ENCODE measurements at places on chromosomes 16 and 17.

- no peak for DNase-seq
Observed at GRCh38 chr16:60605176-60605575, 1431.1 kb downstream of the CDH8 start.

DNA sequence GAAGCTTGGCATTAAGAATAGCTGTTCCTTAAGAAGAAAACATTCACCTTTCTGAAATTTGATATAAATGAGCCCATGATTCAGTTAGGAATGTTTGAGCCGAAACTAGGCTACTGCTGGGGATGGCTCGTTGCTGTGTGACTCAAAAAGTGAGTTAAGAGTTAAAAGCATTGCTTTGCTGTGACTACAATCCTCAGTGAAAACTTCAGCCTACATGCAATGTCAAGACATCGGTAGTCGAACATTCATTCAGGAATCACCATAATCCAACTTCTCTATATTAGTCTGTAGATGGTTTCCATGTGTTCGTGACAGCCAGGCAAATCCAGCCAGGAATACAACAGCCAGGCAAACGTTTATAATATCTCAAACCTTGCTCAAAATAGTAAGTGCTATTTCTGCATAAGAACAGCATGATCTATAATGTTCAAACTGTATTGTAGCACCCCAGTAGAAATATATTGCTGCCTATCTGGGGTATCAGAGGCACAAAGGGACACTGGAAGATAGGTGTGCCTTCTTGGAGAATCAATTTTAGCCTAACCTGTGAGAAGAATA, 1225.1 kb downstream of the CDH8 start:
- no peak for DNase-seq

DNA sequence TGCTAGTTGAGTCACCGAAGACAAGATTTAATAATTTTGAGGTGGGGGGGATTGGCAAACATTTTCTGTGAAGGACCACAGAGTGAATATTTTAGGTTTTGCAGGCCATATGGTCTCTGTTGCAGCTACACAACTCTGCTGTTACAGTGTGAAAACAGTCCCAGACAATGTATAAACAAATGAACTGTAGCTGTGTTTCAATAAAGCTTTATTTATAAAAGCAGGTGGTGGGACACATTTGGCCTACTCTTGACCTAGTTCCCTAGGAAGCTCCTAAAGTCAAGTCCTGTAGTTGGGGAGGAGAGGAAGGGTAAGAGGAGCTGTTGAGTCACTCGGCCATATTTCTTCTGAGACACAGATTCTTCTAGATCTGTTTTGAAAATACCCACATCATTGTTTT, 92.3 kb downstream of the SDR42E1 start:
- no peak for DNase-seq

DNA sequence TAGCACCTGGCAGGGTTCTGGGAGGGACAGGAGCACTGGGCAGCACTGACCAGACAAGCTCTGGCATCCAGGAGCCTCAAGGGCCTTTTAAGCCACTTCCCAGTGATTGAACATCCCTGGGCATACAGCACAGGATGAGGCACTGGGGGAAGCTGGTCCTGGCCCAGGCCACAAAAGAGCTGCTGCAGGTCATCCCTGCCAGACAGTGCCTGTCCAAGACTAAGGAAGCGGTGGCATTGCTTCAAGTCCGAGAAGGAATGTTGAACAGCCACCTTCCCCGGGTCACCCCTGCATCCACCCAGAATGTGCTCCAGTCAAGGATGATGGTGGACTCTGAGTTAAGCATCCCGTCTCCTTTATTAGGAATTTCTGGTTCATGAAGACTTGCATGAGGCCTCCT, 1.2 kb upstream of the OSBPL7 start:
- no peak for DNase-seq

DNA sequence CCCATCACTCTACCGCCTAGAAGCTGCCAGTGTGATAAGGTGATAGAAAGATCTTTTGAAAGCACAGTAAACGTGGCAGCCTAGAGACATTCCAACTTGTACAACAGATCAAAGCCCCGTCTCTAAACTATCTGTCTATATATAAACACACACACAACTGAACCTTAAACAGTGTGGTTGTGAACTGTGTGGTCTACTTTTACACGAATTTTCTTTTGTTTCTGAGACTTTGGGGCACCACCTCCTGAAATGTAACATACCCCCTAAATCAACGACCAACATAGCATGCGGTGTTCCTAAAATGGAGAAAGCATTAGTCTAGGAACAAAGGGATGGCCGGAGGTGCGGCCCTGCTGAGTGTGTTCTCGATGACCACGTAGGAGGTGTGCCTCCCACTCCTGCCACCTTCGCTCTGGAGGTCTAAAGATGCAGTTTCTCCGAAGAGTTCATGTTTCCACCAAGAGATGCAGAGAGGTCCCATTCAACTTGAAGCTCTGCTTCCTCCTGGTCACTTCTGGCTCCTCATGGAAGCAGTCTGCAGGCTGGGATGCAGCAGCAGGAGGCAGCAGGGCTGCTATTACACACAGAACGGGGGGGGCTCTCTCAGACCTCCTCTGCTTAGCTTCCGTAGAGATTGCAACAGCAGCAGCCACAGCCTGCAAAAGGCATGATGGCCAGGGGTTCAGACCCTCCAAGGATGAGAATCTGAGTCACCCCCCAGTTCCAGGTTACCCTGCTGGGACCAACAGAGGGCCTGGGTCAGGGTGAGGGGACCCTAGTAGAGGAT, 22.6 kb upstream of the USP10 start:
- no peak for DNase-seq

GRCh38 chr17:42405963-42406495, 17.0 kb downstream of the CAVIN1 start:
- DNase-seq: peak; percentile 52

DNA sequence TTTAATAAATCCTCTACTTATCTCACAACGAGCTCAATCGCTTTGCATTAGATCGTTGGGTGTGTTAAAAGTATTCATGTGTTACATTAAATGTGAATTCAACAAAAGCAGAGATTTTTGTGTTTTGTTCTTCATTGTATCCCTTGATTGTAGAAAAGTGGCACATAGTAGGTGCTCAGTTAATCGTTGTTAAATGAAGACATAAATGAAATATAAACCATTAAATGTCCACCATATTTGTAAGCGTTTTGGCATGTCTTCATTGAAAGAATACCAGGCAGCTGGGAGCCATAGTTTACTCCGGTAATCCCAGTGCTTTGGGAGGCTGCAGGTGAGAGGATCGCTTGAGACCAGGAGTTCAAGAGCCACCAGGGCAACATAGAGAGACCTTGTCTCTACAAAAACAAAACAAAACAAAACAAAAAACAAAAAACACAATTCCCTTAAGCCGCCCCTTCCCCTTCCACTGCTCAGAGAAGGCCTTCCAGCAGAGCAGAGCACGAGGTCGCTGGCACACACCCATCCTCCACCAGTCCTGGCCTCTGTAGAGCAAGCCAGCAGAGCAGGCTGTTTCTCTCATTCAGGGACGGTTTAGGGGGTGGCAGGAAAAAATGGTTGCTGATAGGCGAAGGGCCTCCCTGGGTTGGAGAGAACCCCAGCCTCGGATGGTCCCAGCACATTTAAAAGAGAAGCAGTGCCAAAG, 673 bp upstream of the CHD9 start:
- no peak for DNase-seq

- DNase-seq: no peak
Observed at GRCh38 chr17:82386881-82387704, 15.5 kb downstream of the UTS2R start.

- no peak for DNase-seq
Observed at GRCh38 chr16:55037966-55038365, 107.3 kb downstream of the IRX5 start.

DNA sequence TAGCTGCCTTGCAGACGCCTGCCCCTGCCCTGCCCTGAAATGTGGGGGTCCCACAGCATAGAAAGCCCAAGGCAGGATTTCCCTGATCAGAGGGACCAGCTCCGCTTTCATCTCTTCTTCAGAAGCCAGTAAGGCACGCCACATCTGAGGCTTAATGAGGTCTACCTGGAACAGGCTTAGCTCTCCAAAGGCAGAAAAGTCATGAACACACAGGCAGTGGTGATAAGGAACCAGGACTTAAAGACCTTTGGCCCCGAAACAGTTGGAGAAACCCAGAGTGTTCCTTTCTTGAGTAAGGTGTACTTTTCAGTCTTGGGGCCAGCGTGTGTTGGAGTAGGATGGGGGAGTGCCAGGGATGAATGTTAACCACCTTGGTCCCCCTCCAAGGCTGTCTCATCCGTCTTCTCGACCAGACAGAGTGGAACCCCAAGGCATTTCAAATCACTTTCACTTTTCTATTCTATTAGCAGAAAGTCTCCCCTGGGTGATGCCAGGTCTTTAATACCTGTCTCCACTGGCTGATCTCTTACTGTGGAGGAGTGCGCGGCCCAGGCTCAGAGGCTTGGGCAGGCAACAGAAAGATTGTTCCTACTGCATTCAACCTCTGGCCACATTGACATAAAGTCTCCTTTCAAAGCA, 43.9 kb downstream of the TMEM186 start:
- DNase-seq: no peak

DNA sequence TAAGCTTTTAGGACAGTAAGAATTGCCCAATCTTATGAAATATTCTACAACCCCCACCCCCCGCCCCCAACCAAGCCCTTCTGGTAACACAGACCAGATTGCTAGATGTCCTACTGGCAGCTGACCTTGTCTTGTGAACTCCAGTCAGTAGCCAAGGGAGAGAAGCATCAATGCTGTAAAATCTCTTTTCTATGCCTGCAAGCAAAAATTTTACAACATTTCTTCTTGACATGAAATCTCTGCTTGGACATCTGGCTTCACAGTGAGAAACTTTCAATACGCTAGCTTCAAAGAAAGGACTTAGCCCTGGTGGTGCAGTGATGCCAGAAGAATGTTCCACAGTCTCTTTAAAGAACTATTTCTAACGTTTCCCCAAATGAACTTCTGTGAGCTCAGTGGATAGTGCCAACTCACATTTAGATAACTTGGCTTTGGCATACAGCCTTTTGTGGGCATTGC, 169.3 kb upstream of the AXIN2 start:
- DNase-seq: no peak

DNA sequence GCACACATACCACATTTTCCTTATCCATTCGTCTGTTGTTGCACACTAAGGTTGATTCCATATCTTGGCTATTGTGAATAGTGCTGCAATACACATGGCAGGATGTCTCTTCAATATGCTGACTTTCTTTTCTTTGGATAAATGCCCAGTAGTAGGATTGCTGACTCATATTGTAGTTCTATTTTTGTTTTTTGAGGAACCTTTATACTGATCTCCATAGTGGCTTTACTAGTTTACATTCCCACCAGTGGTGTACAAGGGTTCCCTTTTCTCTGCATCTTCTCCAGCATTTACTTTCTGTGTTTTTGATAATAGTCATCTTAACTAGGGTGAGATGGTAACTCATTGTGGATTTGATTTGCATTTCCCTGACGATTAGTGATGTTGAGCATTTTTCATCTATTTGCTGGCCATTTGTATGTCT, 118.1 kb downstream of the STXBP4 start:
- no peak for DNase-seq

GRCh38 chr16:4089251-4089810, 26.9 kb downstream of the ADCY9 start:
- DNase-seq: no peak

- DNase-seq: peak; percentile 47
Observed at GRCh38 chr17:18217412-18218015, 7.9 kb upstream of the LLGL1 start.

DNA sequence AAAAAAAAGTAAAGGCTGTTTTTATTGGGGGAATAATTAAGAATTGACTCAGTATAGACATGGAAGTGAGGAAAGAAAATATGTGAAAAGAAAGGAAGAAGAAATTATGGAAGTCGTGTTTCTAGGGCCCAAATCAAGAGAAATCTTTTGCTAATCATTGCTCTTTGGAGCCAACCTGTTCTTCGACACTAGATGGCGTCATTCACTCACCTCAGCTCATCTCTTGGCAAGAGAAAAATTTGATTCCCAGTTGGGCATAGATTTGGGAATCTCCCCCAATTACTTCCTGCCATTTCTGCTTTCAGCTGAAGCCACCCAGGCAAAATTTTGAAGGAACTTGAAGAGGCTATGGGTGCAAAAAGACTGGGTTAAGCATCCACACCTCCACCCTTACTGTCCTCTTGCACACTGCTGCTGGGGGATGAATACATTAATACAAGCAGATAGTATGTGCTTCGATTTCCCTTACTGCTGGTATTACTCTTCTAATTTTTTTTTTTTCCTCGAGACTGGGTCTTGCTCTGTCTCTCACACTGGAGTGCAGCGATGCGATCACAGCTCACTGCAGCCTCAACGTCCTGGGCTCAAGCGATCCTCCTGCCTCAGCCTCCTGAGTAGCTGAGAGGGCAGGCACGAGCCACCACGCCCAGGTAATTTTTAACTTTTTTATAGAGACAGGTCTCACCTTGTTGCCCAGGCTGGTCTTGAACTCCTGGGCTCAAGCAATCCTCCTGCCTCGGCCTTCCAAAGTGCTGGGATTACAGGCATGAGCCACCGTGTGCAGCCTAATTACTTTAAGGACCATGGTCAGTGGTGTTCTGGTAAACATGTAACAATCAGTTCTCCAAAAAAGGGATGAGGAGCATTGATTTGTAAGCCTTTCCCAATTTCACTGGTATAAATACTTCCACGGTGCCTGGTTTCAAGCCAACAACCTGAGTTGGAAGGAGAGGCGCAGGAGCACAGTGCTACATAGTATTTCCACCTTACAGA, 13.5 kb downstream of the PSMD7 start:
- DNase-seq: no peak

DNA sequence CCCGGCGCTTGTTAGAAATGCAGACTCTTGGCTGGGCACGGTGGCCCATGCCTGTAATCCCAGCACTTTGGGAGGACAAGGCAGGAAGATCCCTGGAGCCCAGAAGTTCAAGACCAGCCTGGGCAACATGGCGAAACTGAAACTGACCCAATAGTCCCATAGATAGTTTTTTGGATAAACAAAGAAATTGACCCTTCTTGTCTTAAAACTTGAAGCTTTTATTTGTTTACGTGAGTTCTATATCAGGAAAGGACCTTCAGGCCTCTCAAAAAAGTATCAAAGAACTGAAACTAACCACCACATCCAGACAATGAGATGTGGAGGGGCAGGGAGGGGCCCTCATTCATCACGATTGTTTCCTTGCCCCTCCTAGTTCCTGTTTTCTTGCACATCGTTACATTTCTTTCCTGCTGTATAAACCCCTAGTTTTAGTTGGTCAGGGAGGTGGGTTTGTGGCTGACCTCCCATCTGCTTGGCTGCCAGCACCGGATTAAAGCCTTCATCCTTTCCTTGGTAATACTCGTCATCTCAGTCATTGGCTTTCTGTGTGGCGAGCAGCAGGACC, 29.9 kb upstream of the PRM1 start:
- DNase-seq: no peak

DNA sequence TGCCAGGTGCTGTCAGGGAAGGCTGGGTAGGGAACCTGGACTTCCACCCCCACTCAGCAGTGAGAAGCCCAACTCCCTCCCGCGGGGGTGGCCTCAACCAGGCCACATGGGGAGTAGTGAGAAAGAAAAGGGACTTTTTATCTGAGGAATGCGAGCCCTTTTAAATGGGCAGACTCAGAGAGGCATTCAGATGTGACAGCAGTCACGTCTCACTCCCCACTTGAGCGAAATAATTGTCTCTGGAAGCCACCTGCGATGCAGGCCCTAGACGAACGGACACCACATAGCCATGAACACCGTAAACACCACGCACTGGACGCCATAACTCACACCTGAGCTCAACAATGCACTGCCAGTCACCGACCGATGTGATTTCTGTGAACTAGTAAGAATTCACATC, 11.9 kb upstream of the CD300E start:
- no peak for DNase-seq

All from T-helper 22 cell (primary cell).